Calu3 (cell line): ENCODE measurements at places on chromosomes 1 and 21.

DNA sequence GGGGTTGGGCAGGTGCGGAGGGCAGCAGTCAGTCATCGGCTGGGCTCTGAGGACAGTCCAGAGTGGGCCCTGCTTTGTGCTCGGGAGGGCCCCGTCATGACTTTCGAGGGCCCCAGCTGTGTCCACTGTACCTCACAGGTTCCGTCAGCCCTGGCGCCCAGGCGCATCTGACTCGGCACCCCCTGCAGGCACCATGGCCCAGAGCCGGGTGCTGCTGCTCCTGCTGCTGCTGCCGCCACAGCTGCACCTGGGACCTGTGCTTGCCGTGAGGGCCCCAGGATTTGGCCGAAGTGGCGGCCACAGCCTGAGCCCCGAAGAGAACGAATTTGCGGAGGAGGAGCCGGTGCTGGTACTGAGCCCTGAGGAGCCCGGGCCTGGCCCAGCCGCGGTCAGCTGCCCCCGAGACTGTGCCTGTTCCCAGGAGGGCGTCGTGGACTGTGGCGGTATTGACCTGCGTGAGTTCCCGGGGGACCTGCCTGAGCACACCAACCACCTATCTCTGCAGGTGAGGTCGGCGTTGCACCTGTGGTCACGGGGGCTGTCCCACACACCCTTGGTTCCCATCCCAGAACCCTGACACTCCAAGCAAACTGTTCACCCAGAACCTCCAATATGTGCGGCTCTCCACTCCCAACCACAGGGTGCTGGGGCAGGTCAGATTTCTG lies 7.8 kb downstream of the PODN start:
- DNase-seq, result no peak

DNA sequence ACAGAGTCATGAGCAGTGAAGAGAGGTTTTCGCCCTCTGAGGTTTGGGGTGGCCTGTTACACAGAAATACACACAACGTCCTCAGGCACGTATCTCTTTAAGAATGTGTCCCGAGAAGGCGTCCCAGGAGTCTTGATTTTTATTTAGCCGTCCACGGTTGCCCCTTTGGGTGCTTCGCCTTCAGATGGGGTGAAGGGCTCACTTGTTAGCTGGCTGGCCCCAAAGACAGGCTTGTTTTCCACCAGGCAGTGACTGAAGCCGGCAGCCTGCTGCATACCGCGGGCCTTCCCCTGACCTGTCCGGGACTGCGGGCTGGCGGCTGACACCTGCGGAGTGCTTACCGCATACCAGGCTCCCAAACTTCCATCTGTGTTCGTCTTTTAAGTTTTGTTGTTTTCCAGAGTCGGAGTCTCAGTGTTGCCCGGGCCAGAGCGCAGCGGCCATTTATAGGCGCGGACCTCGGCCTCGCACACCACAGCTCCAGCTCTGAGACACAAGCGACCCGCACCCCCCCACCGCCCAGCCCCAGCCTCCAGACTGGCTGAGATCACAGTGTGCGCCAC lies 1.6 kb upstream of the ADARB1 start:
- DNase-seq, result no peak

DNA sequence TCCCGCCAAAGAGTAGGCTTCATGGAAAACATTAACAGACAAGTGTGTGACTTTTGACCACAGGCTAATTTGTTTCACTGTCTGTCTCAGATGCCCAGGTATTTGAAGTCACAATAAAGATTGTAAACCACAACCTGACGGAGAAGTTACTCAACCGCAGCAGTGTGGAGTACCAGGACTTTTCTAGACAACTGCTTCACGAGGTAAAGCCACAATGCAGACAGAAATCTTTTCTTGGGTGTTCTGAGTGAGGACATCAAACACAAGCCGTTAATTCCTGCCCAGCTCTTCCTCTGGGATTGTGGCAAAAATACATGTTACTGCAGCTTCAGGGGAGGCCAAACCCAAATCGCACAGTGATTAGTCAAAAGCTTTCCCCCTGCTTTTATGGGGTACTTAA lies 31.0 kb downstream of the UMODL1 start:
- DNase-seq, result no peak

GRCh38 chr1:184890539-184890973 lies 83.8 kb downstream of the NIBAN1 start:
- peak; percentile 4 for DNase-seq

DNA sequence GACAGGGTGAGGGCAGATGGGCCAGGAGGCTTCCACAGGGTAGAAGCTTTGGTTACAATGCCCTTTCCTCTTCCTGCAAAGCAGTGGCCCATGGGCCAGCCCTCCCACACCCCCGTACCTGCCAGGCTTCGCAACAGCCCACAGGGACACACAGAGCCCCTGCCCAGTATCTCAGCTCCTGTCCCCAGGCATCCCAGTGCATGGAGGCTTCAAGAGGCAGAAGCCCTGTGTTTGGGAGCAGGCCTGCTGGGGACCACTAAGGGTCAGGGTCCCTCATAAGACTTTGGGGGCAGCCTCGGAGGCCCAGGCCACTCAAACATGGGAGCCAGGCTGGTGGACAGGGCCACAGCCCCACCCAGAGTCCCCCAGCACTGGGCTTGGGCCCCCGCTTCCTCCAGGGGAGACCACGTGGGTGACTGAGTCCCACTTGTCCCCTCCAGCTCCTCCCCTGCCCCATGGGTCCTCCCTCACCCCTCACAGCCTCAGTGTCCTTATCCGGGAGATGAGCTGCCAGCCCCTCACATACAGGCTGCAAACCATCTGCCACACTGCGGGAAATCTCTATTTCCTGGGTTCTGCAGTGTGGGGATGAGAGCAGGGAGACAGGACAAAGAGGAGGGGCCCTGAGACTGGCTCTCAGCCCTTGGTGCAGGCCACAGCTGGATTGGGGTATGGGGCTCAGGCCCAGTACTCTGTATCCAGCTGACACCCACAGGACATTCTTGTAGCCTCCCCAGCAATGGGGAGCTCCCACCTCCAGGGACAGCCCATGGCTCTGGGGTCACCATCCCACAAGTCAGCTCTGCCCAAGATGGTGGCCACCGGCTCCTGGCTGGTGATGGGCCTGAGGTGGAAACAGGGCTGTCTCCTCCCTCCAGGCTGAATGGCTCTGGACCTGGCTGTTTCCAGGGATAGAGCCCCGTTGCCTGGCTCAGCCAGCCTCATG lies 50.7 kb downstream of the WNT9A start:
- peak; percentile 1 for DNase-seq
